ENCODE measurements at places on chromosomes 5 and 9.

GRCh38 chr9:112408819-112409218 is 28.9 kb downstream of the HSDL2 start:
- no peak for DNase-seq

DNA sequence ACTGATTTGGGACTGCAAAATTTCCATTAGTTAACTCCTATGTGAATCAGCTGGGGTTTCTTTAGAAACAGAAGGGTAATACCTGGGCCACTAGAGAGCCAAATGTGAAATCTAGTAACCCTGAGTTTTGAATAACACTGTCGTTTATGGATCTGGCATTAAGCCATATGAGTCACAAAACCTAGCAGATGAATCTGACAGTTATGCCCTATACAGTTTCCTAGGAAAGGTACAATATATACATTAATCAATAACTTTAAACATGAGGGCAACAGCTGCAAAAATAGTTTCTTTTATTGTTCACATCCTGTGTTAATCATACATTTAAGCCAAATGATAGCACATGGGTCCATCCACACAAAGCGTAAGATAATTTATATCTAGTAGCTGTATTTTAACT is 56.9 kb downstream of the PAM start:
- no peak for DNase-seq

DNA sequence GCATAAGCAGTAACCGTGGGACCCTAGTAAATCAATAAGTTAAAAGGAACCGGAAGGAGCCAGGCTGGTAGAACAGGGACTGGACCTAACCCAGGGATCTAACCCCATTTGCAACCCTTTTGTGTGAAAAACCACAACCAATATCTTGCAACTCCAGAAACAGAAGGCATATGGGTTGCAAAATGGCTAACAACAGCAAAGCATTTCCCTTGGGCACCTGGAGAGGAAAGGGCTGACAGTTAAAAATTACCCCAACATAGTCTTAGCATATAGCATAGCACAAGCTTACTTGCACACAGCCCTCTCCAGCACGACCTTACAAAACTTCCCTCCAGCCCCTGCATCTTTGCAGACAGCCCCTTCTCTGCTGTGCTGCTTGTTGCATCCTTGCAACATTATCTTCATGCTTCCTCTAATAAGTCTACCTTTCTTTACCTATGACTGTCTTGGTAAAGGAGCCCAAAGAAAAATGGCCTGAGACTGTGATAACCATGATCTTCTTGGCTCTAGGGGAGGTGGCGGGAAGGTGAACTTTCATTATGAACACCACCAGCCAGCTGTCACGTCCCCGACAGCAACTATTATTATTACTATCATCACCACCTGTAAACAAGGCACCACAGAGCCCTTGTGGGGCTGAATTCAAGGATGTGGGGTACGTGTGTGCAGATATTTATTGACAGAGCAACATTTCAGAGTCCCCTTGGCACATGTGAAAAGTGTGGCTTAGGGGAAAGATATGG is 49.8 kb downstream of the PRRC1 start:
- no peak for DNase-seq

- no peak for DNase-seq
Measured at GRCh38 chr5:179699616-179700237, 960 bp downstream of the CANX start.

- DNase-seq, result no peak
Measured at GRCh38 chr9:28439688-28440087, 866.4 kb upstream of the C9orf72 start.

DNA sequence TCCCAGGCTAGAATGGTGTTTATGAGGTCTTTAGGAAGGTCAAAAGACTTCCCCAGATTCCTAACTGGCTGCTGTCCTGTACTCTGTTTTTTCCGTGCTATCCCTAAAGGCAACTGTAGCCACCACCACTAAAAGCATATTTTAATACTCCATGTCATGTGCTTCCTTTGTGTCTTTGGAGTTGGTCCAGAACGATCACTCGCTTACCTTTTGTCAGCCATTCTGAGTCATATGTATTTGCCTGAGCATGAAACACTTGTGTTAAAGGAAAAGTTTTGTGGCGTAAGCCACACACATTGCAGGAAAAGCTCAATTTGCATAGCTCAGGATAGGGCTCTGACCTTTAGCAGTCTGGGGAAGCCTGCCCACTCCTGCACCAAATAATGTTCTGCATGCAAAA is 299.6 kb downstream of the NTRK2 start:
- DNase-seq, result no peak

GRCh38 chr9:127067603-127068220 is 54.7 kb downstream of the ANGPTL2 start:
- no peak for DNase-seq

- DNase-seq, result no peak
Measured at GRCh38 chr9:130054325-130054786, 650 bp downstream of the GPR107 start.

DNA sequence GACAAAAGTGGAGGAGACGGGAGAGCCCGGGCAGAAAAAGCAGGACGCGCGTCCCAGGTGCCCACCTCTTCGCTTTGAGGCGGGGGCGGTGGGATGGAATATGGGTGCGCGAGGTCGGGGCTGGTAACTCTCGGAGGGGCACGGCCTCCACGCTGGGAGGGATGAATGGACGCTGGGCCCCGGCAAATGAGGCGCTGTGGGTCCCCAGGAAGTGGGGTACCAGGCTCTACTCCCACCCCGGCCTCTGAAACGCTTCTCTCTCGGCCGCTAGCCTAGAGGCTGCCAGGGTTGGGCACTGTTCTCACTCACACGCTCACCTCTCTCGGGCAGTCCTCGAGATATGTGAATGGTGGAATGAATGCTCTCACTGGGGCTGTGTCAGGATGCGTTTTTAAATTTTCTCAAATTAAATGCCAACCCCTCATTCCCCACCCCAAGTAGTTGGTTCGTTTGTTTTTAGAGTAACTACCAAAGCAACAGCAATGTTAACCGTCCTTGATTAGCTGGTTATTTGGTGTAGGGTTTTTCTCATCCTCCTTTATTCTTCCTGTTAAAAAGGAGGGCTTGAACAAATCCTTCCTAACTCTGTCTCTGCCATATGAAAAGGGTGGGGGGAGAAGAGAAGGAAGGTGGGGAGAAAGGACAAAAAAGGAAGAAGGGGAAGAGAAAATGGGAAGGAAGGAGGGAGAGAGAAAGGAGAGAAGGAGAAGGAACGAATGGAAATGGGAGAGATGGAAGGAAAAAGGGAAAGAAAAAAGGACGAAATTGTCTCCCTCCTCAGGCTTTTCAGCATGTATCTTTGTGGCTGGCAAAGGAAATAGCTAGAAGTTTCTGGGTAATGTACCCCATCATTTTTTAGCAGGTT is 1.3 kb upstream of the EBF1 start:
- no peak for DNase-seq

DNA sequence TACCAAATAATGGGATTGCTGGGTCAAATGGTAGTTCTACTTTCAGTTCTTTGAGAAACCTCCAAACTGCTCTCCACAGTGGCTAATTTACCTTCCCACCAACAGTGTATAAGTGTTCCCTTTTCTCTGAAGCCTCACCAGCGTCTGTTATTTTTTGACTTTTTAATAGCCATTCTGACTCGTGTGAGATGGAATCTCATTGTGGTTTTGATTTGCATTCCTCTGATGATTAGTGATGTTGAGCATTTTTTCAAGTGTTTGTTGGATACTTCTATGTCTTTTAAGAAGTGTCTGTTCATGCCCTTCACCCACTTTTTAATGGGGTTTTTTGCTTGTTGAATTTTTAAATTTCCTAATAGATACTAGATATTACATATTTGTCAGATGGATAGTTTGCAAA is 28.4 kb upstream of the SUSD1 start:
- no peak for DNase-seq

- DNase-seq, result no peak
Measured at GRCh38 chr9:37988041-37988440, 81.0 kb downstream of the SHB start.

DNA sequence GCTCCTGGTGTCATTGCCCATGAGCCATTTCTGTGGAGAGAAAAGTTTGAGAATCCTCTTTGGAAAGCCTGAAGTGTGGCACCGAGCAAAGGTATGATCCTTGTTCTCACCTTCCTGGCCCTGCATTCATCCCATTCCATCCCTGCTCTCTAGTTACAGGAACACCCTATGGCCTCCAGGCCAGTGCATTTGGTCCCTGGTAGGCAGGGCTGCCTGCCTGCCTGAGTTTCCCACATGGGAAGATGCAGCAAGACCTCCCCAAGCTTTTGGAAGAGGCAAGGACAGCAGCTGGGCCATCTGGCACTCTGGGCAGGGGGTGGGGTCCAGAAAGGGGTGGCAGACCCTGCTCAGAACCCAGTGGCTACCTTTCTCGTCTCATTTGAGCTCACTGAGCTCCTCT is 24.5 kb downstream of the IGIP start:
- no peak for DNase-seq

DNA sequence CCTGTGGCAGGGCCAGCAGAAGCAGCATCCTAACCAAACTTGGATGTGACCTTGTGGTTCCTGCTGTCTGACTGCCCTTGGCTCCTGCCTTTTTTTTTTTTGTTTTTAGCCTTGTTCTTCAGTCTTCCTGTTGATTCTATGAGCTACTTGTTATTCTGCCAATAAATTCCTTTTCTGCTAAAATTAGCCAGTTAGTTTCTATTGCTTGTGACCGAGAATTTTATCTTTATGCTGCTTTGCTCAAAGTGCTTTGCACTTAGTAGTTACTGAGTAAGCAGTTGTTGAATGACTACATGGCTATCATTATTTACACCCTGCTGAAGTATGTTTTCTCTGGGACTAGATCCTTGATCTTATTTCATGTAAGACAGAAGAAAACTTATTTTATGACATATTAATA is 20.8 kb upstream of the ATG10 start:
- no peak for DNase-seq

Data from vagina (tissue), 2 donors.